Activated CD8-positive, alpha-beta memory T cell treated with anti-CD3 and anti-CD28 coated beads for 36 hours (primary cell): ENCODE measurements at places on chromosomes 12 and 14. TPM values are rescaled to one million over a fixed set of nuclear protein-coding genes. Genes with fewer than 3 reads are reported as not detected.

The WNT1 gene
- total RNA-seq = not detected

The OTUB2 gene
- total RNA-seq = 0.86 TPM

The KLHL33 gene
- total RNA-seq = 0.06 TPM

The ACOT4 gene
- total RNA-seq = 4.0 TPM

The LACRT gene
- total RNA-seq = not detected

The IAPP gene
- not detected for total RNA-seq

The PROX2 gene
- total RNA-seq = 0.76 TPM

The SLC17A8 gene
- total RNA-seq = not detected

The KLRD1 gene
- total RNA-seq = 79.1 TPM

The KIF21A gene
- total RNA-seq = 48.9 TPM

The SLC10A1 gene
- total RNA-seq = not detected

The RPL36AL gene
- total RNA-seq = 247 TPM

The CAPZA3 gene
- not detected for total RNA-seq

The HRK gene
- not detected for total RNA-seq

The ZNF268 gene
- 19.6 TPM for total RNA-seq

The LGR5 gene
- total RNA-seq = not detected

The ZDHHC22 gene
- total RNA-seq = not detected

The AQP2 gene
- total RNA-seq = not detected

The ATF1 gene
- 47.6 TPM for total RNA-seq

The NRIP2 gene
- not detected for total RNA-seq

The MIPOL1 gene
- total RNA-seq = not detected

The NPFF gene
- total RNA-seq = not detected

The ACVRL1 gene
- not detected for total RNA-seq

The LTBP2 gene
- 0.02 TPM for total RNA-seq

The GUCY2C gene
- not detected for total RNA-seq

The DTD2 gene
- 31.3 TPM for total RNA-seq

The CDCA3 gene
- 53.1 TPM for total RNA-seq

The PDZRN4 gene
- not detected for total RNA-seq

The TAS2R31 gene
- 1.2 TPM for total RNA-seq

The KRT75 gene
- total RNA-seq = not detected

The KRT85 gene
- total RNA-seq = not detected

The EML5 gene
- total RNA-seq = 3.9 TPM

The ASCL1 gene
- not detected for total RNA-seq

The PIANP gene
- total RNA-seq = 0.55 TPM

The COCH gene
- total RNA-seq = 3.1 TPM

The TEX22 gene
- total RNA-seq = 0.99 TPM

The IL31 gene
- total RNA-seq = 3.4 TPM

The C12orf54 gene
- total RNA-seq = not detected

The TC2N gene
- total RNA-seq = 18.5 TPM

The IFI27 gene
- total RNA-seq = 1.1 TPM

The HELB gene
- total RNA-seq = 12.1 TPM

The TSPAN19 gene
- not detected for total RNA-seq

The BCL11B gene
- 32.1 TPM for total RNA-seq

The DTX1 gene
- total RNA-seq = 3.1 TPM

The TMEM119 gene
- not detected for total RNA-seq

The FAM216A gene
- 59.8 TPM for total RNA-seq

The REM2 gene
- 0.11 TPM for total RNA-seq

The PRPH gene
- not detected for total RNA-seq

The PAH gene
- not detected for total RNA-seq

The AKAP6 gene
- 1.3 TPM for total RNA-seq

The HOXC10 gene
- not detected for total RNA-seq

The TSHR gene
- not detected for total RNA-seq

The ORAI1 gene
- 53.7 TPM for total RNA-seq

The TSPAN11 gene
- not detected for total RNA-seq

The DHRS2 gene
- 3.5 TPM for total RNA-seq

The ZC3H10 gene
- total RNA-seq = 9.8 TPM

The CSRP2 gene
- total RNA-seq = 0.25 TPM

The RAB15 gene
- 4.2 TPM for total RNA-seq

The TUBA1B gene
- total RNA-seq = 2,430 TPM
